ENCODE measurements at places on chromosomes 11 and 22.

DNA sequence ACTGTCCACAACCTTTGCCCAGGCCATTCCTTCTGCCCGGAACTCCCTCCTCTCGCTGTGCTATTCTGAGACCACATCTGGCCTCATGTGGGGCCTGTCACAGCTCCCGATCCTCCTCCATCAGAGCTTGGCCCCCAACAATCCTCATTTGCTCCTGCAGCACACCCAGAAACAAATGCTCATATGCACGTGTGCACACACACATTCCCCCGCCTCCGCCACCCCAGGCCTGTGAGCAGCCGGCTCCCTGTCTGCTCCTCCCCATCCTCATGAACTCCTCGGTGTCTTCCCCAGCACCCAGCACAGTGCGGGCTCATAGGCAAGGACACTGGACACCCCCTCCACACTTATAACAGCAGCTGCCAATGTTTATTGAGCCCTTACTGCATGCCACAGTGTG, 29.7 kb upstream of the PICK1 start:
- no peak overlapping the region for H3K27ac ChIP-seq
- no peaks in the 10 kb centered on the region for H3K4me1 ChIP-seq
- H3K4me3 ChIP-seq = no peak overlapping the region
- DNase-seq = no peak
- no peaks in the 10 kb centered on the region for H3K36me3 ChIP-seq

DNA sequence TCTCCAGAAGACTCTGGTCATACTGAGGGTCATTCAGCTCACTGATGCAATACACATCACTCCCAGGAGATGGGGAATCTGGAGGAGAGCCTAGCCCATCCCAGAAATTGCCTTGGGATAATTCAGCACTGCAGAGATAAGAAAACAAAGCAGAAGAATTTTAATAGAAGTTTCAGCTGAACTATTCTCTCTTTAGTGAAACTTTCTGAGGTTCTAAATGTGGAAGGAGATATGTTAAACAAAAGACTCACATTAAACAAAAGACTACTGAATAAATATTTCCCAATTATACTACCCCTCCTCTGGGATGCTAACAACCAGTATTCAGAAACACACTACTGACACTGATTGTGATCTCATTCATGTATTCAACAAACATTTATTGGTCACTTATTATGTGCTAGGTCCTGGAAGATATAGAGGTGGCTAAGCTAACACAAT, 47.8 kb downstream of the C2CD3 start:
- no peak for DNase-seq
- H3K27me3 ChIP-seq = no peaks in the 10 kb centered on the region
- H3K27ac ChIP-seq = no peak overlapping the region
- H3K4me3 ChIP-seq = no peak overlapping the region

- no peaks in the 10 kb centered on the region for H3K36me3 ChIP-seq
- no peak overlapping the region for H3K4me3 ChIP-seq
- DNase-seq = no peak
- no peaks in the 10 kb centered on the region for H3K4me1 ChIP-seq
- no peak overlapping the region for H3K27ac ChIP-seq
- H3K27me3 ChIP-seq = no peaks in the 10 kb centered on the region
Measured at GRCh38 chr11:35554491-35555437, 29.3 kb upstream of the PAMR1 start.

- H3K4me1 ChIP-seq = peaks cover 19% of the 10 kb centered on the region
- no peaks in the 10 kb centered on the region for H3K36me3 ChIP-seq
- no peak overlapping the region for H3K4me3 ChIP-seq
Measured at GRCh38 chr11:64003807-64004589, 17.8 kb downstream of the OTUB1 start.

DNA sequence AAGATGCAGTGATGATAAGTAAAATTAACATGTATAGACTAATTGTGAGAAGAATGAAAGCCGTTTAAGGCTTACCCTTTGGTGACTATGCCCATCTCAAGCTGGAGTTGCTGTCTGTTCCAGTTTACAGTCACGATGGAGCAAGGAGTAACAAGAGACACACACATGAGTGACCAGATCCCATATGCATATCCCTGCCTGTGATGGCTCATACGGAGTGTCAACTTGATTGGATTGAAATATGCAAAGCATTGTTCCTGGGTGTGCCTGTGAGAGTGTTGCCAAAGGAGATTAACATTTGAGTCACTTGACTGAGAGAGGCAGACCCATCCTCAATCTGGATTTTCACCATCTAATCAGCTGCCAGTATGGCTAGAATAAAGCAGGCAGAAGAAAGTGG, 786.8 kb downstream of the FAM181B start:
- no peaks in the 10 kb centered on the region for H3K36me3 ChIP-seq
- H3K27ac ChIP-seq = no peak overlapping the region
- H3K4me1 ChIP-seq = no peaks in the 10 kb centered on the region
- no peak for DNase-seq
- no peak overlapping the region for H3K4me3 ChIP-seq
- H3K27me3 ChIP-seq = no peaks in the 10 kb centered on the region

DNA sequence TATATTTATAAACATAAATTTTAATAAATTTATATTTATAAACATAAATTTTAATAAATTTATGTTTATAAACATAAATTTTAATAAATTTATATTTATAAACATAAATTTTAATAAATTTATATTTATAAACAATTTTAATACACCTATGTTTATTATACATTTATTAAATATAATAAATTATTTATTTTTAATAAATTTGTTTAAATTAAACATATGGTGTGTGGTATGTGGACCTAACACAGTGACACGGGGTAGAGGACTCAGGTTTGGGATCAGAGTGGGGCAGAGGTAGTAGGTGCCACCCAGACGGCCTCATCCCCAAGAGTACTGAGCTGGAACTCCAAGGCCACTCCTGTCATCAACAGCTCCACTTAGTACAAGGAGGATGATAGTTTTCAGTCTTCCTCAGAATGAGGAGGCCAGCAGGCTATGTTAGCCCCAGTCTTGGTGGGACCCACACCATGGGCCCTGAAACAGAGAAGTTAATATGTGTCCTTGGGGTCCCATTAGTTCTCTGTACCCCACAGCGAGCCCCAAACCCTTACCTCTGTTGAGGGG, 46.7 kb upstream of the BID start:
- no peaks in the 10 kb centered on the region for H3K4me1 ChIP-seq
- no peaks in the 10 kb centered on the region for H3K27me3 ChIP-seq
- no peak overlapping the region for H3K27ac ChIP-seq
- H3K36me3 ChIP-seq = peaks cover 3% of the 10 kb centered on the region
- no peak for DNase-seq

GRCh38 chr11:126465573-126466188, 110.2 kb downstream of the ST3GAL4 start:
- peaks cover 6% of the 10 kb centered on the region for H3K4me1 ChIP-seq
- no peak overlapping the region for H3K27ac ChIP-seq
- no peaks in the 10 kb centered on the region for H3K27me3 ChIP-seq
- no peak overlapping the region for H3K4me3 ChIP-seq
- H3K36me3 ChIP-seq = no peaks in the 10 kb centered on the region

- H3K27me3 ChIP-seq = no peaks in the 10 kb centered on the region
- no peak for DNase-seq
- H3K4me1 ChIP-seq = peaks cover 9% of the 10 kb centered on the region
- H3K27ac ChIP-seq = no peak overlapping the region
- H3K36me3 ChIP-seq = no peaks in the 10 kb centered on the region
- no peak overlapping the region for H3K4me3 ChIP-seq
Measured at GRCh38 chr11:2913019-2913431, 16.2 kb downstream of the PHLDA2 start.

GRCh38 chr11:126366064-126366822, 10.8 kb downstream of the ST3GAL4 start:
- DNase-seq = no peak
- H3K27ac ChIP-seq = no peak overlapping the region
- H3K36me3 ChIP-seq = no peaks in the 10 kb centered on the region
- H3K4me1 ChIP-seq = no peaks in the 10 kb centered on the region

- H3K4me1 ChIP-seq = peaks cover 20% of the 10 kb centered on the region
- H3K27ac ChIP-seq = no peak overlapping the region
- H3K27me3 ChIP-seq = no peaks in the 10 kb centered on the region
- no peak for DNase-seq
- no peak overlapping the region for H3K4me3 ChIP-seq
Measured at GRCh38 chr11:88348870-88349269, 11.3 kb upstream of the CTSC start.

DNA sequence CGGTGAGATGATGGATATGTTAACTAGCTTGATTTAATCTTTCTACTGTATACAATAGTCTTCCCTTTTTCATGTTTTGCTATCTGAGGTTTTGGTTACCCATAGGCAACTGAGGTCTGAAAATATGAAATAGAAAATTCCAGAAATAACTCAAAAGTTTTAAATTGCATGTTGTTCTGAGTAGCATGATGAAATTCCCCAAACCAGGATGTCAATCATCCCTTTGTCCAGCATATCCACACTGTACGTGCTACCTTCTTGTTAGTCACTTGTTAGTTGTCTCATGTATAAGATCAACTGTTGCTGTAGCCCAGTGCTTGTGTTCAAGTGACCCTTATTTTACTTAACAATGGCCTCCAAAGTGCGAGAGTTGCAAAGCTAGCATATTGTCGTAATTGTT, 21.2 kb upstream of the OR10W1 start:
- H3K27me3 ChIP-seq = no peaks in the 10 kb centered on the region
- no peak overlapping the region for H3K4me3 ChIP-seq
- DNase-seq = no peak
- no peaks in the 10 kb centered on the region for H3K4me1 ChIP-seq
- H3K36me3 ChIP-seq = no peaks in the 10 kb centered on the region
- H3K27ac ChIP-seq = no peak overlapping the region

GRCh38 chr11:120089036-120090001, 48.6 kb downstream of the TRIM29 start:
- H3K4me3 ChIP-seq = no peak overlapping the region
- no peaks in the 10 kb centered on the region for H3K27me3 ChIP-seq
- no peak overlapping the region for H3K27ac ChIP-seq
- H3K4me1 ChIP-seq = no peaks in the 10 kb centered on the region
- no peak for DNase-seq

DNA sequence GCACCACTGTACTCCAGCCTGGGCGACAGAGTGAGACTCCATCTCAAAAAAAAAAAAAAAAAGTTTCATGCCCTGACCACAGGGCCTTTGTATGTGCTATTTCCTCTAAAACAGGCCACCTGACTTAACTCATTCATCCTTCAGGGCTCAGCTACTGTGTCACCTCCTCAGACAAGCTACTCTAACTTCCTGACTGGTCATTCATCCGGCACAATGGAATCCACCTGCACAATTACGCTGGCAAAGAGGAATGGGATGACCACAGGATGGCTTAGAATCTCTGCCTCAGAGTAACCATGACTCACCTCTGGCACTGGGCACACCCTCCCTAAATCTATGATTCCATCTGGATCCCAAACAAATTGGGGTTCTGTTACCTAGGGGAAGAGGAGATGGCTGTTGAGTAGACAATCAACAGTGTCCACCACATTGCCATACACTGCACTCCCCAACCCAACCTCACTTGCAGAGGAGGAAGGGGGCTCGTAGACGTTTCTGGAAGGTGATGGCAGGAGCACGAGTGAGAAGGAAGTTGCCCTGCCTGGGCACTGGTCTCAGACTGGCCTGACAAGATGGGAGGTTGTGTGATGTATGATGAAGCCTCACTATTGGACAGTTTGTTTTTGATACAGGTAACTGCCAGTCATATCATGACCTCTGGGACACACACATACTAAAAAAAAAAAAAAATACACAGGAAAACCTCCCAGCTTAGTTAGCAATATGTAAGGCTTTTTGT, 22.8 kb upstream of the HMOX1 start:
- peaks cover under 1% of the 10 kb centered on the region for H3K4me1 ChIP-seq
- H3K4me3 ChIP-seq = no peak overlapping the region
- DNase-seq = no peak
- H3K27ac ChIP-seq = no peak overlapping the region

DNA sequence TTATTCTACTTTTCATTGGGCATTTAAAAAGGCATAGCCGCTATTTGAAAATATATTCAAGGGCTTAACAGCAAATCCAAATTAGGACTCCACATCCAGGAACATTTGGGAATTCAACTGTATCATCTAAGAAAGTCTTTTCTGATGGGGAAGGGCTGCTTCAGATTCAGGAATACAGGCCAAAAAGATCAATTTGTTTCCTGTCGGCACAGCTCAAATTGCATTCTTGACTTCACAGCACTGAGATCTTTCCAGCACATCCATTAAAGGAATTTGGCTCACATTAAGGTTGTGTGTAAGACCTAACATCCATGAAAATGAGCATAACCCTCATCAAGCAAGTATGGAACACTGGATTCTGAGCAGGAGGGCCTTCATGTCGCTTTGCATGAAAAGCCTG, 1169.5 kb upstream of the CCDC90B start:
- no peak for DNase-seq
- H3K27ac ChIP-seq = no peak overlapping the region
- no peaks in the 10 kb centered on the region for H3K27me3 ChIP-seq
- H3K36me3 ChIP-seq = no peaks in the 10 kb centered on the region
- H3K4me3 ChIP-seq = no peak overlapping the region

DNA sequence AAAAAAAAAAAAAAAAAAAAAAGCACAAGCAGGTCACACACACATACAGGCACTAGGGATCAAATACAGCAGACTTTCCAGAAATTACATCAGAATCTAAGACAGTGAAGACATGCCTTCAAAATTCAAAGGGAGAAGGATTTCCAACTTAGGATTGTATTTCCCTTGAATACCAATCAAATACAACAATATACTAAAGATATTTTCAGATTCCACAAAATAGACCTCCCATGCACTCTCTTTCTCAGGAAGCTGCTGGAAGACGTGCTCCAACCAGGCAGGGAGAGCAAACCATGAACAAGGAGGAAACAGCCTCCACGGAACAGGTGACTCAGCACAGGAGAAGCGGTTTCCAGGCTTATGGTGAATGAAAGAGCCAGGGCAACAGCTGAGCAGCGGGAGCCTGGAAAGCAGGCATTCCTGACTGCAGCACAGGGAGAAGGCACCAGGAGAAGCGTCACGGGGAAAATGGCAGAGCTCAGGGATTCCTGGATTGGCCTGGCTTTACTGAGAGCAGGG, 32.0 kb downstream of the TMEM184B start:
- H3K27me3 ChIP-seq = no peaks in the 10 kb centered on the region
- H3K36me3 ChIP-seq = no peaks in the 10 kb centered on the region
- DNase-seq = no peak
- H3K27ac ChIP-seq = no peak overlapping the region

DNA sequence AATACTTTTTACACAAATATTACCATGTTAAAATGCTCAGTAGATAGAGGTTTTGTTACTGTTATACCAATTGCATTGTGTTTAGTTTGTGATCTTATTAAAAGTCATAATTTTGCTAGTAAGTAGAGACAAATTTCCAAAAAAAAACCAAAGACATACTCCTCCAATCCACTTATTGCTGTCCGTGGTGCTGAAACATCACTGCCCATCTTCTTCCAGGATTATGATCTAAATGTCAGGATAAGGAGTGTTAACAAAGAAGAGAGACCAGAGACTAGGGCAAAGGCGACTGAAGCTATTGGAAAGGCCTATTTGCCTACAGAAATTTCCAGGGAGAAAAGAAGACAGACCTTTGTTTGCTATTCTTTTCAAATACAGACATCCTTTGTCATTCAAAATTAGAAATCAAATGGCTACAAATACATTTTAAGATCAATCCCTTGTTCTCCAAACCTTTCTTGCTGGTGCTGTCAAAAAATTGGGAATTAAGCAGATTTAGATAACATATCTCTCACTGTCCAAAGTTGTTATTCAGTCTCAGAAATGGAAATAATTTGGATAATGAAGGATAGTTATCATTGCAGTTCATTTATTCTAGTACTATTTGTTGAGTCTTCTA, 199.7 kb downstream of the C11orf91 start:
- H3K36me3 ChIP-seq = no peaks in the 10 kb centered on the region
- no peak overlapping the region for H3K4me3 ChIP-seq
- no peak for DNase-seq
- H3K27ac ChIP-seq = no peak overlapping the region
- H3K27me3 ChIP-seq = no peaks in the 10 kb centered on the region
